Stimulated activated CD4-positive, alpha-beta T cell treated with anti-CD3 and anti-CD28 coated beads, TNF-alpha, amount 100 ng/mL, for 1 hour (primary cell): ENCODE measurements at places on chromosomes 4 and X.
A peak's percentile ranks its signal among the peaks of the same experiment; 100 is the strongest.

GRCh38 chr4:173325007-173325736, 9.0 kb downstream of the HMGB2 start:
- DNase-seq = no peak

- DNase-seq = no peak
These were observed 95.0 kb downstream of the ARX start for GRCh38 chrX:24920769-24921168.

DNA sequence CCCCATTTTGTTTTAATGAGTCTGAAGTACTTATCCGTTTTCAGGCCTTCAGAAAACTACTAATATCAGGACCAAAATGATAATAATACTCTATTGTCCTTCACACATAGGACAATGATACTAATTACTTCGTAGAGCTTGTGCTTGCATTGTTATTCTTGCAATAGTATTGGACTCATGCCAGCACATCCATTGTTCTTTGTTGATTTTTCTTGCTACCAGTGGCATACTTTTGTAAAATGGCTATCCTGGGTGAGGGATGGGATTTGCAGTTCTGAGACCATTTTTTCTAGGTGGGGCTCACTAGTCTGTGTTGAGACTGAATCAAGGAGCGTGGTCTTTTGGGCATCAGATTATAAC, 195.3 kb downstream of the MAML3 start:
- DNase-seq = no peak

- peak; percentile 45 for DNase-seq
These were observed 774 bp downstream of the ARMCX2 start for GRCh38 chrX:101658661-101659491.

- no peak for DNase-seq
These were observed 13.5 kb downstream of the HERC3 start for GRCh38 chr4:88605736-88606135.

DNA sequence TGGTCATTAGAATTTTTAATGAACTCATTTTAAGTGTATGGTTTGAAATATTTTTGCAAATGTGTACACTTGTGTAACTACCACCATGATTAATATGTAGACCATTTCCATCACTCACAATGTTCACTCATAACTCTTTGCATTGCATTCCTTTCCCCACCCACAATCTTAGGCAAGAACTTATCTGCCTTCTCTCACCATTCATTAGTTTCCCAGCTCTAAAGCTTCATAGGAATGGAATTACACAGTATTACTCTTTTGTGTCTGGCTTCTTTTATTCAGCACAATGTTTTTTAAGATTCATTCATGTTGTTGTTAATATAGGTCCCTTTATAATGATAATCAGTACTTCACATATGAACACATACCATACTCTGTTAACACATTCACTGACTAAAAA, 106.1 kb downstream of the ARAP2 start:
- no peak for DNase-seq

DNA sequence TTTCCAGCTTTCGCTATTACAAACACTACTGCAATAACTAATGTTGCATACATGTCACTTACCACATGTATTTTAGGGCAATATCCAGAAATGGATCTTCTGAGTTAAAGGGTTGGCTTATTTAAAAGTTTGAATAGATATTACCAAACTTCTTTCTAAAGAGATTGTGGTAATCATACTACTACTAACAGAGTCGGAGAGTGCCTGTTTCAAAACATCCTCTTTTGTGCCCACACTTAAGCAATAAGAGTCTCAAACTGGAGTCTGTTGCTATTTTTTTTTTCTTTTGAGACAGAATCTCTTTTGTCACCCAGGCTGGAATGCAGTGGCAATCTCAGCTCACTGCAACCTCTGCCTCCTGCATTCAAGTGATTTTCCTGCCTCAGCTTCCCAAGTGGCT, 35.8 kb downstream of the FGFBP1 start:
- no peak for DNase-seq

DNA sequence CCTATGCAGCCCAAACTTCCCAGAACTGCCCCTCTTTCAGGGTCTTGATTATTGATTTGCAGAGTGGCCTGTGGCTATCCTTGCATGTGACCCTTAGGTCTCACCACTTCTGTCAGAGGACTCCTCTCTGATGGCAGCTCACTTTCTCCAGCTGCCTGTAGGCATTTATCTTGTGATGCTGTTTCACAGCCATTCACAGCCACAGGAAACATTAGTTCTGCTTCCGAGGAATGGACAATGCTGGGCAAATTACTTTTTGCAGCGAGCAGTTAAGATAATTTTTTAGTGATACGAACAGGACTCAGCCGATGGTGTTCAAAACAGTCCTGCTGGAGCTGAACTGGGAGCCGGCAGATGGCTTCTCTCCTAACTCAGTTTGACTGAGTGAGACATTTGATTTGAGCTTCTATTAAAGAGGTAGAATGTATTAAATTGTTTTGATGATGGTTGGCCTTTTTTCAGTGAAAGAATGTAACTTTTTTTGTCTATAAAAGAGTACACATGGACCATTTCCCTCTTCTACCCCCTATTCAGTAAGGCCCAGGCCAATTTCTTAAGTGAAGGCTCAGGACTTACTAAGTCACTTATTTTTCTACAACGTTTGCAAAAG, 58.4 kb upstream of the TMEM150C start:
- no peak for DNase-seq

DNA sequence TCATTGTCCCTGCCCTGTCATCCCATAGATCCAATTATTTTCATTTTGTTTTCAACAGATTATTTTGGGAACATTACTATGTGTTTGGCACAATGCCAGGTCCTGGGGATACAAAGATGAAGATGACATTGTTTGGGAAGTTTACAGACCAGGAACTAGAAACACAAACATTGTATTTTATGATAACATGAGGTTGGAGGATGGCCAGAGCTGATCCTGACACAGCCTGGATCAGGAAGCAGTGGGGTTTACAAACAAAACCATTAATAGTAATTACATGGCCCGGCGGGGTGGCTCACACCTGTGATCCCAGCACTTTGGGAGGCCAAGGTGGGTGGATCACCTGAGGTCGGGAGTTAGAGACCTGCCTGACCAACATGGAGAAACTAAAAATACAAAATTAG, 29.9 kb downstream of the CLRN2 start:
- DNase-seq = no peak

GRCh38 chr4:142551517-142552305, 294.4 kb downstream of the INPP4B start:
- no peak for DNase-seq

GRCh38 chr4:182238355-182238931, 4.8 kb upstream of the TENM3 start:
- no peak for DNase-seq

- DNase-seq = no peak
These were observed 51.9 kb downstream of the PHKA2 start for GRCh38 chrX:18931972-18932371.

GRCh38 chrX:14712096-14712495, 160.8 kb downstream of the FANCB start:
- DNase-seq = no peak

GRCh38 chrX:20029728-20030127, 38.9 kb upstream of the BCLAF3 start:
- no peak for DNase-seq

GRCh38 chr4:114286262-114286810, 306.9 kb upstream of the ARSJ start:
- no peak for DNase-seq

GRCh38 chr4:31290836-31291235, 570.7 kb downstream of the PCDH7 start:
- no peak for DNase-seq

DNA sequence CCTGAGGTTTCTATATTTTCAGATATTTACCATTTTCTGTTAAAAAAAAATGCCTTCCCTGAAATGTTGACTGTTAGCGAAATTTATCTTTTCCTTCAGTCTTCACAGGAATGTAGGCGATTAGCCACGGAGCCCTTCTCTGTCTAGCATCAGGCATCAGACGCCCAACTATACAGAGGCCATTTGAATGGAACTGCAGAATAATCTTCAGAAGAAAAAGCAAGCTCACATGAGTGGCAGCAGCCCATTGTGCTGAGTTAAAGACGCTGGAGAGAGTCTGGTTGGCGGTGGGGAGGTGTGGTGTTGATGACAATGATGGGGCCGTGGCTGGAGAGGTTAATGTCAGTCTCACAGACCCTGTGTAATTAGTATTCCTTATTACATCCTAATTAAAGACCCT, 196.8 kb upstream of the LEF1 start:
- no peak for DNase-seq

DNA sequence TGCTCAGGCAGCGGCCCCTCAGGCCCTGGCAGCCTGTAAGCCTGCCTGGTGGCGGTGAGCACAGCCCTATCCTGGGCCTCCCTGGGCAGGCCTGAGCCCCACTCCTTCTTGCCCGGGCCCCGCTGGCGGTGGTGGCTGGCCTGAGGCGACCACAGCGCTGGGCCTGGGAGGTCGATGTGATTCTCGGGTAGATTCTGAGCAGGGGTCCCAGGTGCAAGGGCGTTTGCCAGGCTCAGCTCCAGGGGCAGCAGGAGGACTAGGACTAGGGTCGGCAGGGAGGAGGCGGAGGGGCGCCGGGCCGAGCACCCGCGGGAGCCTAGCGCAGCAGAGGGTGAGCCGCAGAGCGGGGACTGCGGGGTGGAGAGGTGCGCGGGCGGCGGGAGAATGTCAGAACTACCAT, 17.0 kb downstream of the FAM9A start:
- DNase-seq = no peak

- DNase-seq = no peak
These were observed 59.8 kb downstream of the MRPL1 start for GRCh38 chr4:77922158-77923094.

- no peak for DNase-seq
These were observed 57.3 kb upstream of the AP1S2 start for GRCh38 chrX:15911734-15912550.

- no peak for DNase-seq
These were observed 59.4 kb upstream of the MAGEB2 start for GRCh38 chrX:30156009-30156408.

DNA sequence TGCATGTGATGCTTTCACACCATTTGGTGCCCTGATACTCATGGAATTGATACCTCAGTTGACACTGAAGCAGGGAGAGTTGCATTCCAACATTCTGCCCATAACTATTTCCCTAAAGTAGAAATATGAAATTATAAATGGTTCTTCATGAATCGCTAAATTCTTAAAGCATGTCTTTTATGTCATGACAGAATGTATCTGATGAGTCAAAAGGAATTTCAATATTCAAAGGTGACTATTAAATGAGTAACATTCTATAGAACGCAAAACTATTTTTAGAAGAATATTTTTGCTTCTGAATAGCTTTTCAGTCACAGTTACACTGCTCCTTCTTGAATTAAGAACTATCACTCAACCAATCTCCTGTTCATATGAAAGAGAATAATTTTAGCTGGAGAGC, 152.8 kb downstream of the ADGRA3 start:
- no peak for DNase-seq

GRCh38 chrX:7164174-7164573, 16.2 kb upstream of the PUDP start:
- no peak for DNase-seq

DNA sequence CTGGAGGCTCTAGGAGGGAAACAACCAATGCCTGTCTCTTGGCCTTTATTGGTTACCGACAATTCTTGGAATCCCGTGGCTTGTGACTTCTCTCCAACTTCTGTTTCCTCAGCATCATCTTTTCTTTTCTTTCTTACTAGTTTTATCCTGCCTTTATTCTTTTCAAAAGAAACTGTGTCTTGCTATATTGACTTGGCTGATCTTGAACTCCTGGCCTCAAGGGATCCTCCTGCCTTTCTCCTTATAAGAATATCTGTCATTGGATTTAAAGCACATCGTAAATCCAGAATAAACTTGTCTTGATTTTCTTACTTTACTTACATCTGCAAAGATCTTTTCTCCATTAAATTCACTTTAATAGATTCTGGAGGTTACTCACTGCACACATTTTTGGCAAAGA, 49.9 kb upstream of the UGT2B10 start:
- no peak for DNase-seq

DNA sequence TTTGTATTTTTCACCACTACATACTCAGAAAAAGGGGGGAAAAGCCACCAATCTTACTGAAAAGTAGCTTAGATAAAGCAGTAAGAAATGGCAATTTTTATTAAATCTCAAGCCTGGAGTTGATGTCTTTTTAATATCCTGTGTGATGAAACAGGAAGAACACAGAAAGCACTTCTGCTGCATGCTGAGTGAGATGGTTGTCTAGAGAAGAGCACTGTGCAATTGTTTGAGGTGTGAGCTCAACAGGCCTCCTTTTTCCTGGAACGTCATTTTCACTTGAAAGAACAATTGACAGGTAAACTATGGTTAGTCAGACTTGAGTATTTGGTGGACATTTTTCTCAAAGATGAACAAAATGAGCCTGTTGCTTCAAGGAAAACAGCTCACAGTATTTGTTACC, 73.9 kb downstream of the RTL5 start:
- no peak for DNase-seq

DNA sequence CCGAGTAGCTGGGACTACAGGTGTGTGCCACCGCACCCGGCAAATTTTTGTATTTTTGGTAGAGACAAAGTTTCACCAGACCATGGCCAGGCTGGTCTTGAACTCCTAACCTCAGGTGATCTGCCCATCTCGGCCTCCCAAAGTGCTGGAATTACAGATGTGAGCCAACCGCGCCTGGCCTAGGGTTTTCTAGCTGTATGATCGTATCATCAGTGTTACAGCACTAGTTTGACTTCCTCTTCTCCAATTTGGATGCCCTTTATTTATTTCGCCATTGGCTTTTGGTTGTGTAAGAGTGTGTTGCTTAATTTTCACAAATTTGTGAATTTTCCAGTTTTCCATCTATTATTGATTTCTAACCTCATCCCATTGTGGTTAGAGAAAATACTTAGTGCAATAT, 5.2 kb downstream of the TKTL1 start:
- no peak for DNase-seq

- no peak for DNase-seq
These were observed 5.8 kb downstream of the CMC4 start for GRCh38 chrX:155065035-155065734.

GRCh38 chr4:178448372-178449035, 1006.3 kb upstream of the AGA start:
- DNase-seq = no peak

GRCh38 chr4:180784940-180785339, 1458.3 kb upstream of the TENM3 start:
- no peak for DNase-seq
